ENCODE measurements at places on chromosomes 12 and 14.

DNA sequence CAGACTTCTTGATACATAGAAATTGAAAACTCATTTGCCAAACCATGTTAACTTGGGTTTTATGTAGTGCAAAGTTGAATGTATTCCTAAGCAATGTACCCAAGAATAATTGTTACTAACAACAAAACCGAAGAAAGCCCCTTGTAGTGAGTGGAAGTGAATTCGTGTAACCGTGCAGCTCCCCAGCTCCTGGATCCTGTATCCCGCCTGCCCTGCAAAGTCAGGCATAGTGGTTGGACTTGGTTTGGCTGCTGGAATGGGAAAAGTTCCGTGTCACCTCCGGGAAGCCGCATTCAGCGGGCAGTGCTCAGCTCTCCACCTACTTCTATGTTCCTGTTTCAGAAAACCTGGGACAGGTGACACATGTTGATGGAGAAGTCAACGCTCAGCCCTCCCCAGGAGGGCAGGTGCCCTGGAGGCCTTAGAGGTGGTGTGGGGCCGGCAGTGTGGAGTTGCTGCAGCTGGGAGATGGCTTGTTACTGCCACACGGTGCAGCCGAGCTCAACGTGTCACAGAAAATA lies 29.2 kb upstream of the C14orf180 start:
- no peak for DNase-seq

- no peak for DNase-seq
Measured at GRCh38 chr12:41293011-41293410, 104.9 kb downstream of the PDZRN4 start.

DNA sequence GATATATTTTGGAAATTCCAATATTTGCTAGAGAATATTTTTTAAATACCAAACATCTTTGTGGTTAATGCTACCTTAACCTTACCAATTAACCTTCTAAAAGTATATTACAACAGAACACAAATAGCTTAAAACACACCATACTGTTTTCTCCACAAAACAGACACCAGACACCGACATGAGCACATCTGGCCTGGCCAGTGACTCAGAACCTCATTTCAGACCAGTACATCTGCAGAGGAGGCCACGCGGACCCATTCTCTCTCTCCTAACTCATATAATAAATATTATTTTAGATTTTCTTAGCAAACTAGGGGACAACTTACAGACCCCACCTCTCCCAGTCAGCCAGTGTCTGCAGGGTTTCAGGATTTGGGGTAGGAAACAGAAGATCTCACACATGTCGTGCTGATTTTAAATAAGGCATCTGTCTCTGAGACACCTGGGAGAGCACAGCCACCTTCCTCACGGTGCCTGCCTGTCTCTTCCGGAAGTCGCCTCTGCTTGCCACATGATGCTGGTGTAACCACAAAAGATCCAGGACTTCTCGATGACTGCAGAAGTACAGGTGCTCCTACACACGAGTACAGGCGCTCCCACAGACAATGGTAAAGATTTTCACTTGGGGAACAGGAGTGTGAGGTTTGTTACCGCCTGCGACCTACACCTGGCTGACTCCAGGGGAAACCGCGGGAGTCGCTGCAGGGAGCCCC lies 9.7 kb upstream of the ANKLE2 start:
- no peak for DNase-seq

GRCh38 chr14:104928391-104929133 lies 3.9 kb downstream of the PLD4 start:
- no peak for DNase-seq

- no peak for DNase-seq
Measured at GRCh38 chr14:66375046-66375964, 110.9 kb upstream of the CCDC196 start.

GRCh38 chr12:55742719-55743405 lies at the start of gene GDF11:
Gene GDF11 (plus strand): TSS chr12:55743122. CDS start chr12:55743317, 195 bp downstream.
- DNase-seq, result peak; percentile 73

GRCh38 chr12:110948041-110948440 lies 27.7 kb upstream of the MYL2 start:
- DNase-seq, result no peak

- no peak for DNase-seq
Measured at GRCh38 chr14:68639758-68640574, 152.9 kb downstream of the ZFP36L1 start.

- no peak for DNase-seq
Measured at GRCh38 chr12:1469070-1469469, 125.3 kb downstream of the FBXL14 start.

DNA sequence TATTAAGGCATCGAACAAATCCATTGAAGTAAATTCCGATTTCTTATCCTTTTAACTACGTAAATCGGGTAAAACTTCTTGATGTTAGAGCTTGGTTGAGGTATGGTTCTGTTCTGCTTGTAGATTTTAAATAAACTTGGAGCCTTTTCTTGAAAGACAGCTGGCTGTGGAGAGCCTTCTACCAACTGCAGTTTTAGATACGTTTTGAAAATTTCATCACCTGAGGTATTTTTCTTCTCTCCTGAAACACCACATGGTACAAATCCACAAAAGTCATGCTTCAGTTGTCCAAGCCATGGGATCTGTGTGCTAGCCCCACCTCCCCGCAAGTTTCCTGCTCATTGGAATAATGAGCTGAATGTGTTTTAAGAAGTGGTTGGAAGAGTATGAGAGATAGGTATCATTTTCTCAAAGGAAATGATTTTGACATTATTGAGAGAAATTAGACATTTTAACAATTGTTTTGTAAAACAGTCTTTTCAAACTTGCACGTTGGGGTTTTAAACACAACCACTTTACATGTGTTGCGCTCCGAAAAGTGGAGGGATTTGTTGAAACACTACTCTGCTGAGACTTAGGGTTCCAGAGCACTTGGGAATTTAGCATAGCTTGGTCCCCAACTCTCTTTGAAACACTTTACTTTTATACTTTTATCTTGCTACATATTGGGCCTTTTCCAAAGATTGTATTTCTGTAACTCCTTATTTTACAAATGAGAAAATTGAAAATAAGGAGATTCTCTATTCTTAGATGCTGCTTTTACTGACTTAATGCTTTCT lies 1.4 kb downstream of the PPM1A start:
- no peak for DNase-seq

- no peak for DNase-seq
Measured at GRCh38 chr12:47797441-47797840, 22.3 kb downstream of the HDAC7 start.

DNA sequence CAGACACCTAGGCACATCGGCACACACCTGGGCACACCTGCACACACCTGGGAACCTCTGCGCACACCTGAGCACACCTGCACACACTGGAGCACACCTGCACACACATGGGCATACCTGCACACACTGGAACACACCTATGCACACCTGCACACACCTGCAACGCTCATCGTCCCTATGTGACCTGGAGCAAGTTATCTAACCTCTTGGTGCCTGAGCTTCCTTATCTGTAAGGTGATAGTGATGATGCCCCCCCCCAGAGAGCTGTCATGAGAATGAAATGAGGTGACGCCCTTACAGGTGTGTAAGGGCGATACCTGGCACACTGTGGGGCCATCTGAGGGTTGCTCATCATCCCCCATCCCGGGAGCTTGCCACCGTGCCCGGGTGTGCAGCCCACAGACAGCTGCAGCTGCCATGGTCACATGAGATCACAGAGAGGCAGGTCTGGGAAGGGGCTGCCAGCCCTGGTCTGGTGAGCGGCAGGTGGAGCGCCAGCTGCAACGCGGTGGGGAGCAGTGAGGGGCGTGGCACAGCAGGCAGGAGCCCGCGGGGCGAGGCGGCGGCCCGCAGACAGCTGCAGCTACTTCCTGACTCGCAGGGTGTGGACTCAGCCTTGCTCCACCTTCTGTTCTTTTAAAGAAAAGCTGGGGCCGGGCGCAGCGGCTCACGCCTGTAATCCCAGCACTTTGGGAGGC lies 59.9 kb upstream of the FBRSL1 start:
- DNase-seq, result no peak

DNA sequence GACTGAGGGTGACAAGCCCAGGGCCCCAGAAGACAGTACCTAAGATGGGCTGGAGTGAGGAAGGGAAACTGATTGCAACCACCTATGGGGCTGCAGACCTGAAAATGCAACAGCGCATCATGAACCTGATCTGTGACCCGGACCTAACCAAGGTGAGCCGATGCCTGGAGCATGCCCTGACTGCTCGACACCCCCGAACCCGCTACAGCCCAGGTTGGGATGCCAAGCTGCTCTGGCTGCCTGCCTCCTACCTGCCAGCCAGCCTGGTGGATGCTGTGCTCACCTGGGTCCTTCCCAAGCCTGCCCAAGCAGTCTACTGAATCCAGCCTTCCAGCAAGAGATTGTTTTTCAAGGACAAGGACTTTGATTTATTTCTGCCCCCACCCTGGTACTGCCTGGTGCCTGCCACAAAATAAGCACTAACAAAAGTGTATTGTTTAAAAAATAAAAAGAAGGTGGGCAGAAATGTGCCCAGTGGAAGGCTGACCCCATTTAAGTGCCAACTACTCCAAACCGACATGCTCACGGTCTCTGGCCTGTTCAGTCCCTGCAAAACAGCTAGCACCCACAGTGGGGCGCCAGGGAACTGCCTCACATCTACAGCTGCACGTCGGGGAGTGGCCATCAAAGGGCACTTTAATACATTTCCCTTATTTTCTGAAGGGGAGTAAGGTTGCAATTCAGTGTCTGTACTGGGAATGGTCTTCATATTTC lies 4.2 kb downstream of the RDH5 start:
- DNase-seq, result peak; percentile 77

DNA sequence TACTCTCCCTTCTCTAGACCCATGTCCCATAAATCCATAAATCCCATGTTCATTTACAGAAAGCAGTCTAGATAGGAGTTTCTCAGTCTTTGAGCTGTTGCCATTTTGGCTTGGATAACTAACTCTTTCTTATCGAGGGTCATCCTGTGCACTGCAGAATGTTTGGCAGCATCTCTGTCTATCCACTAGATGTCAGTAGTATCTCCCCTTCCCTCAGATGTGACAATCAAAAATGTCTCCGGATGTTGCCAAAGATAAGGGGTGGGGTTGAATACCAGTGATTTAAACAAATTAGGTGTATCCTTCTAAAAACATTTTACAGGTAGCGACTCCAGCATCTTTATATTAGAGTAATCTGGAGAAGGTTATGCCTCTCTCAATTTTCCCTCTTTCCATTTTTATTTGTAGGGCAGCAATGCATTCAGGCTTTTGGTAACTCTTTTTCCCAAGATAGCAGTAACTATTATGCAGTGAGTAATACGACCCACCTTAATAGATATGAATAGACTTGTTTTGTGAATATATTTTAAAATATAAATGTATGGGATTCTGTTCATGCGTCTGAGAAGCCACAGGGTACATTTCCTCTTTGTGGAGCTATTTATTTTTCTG lies 100.7 kb downstream of the LRRK2 start:
- DNase-seq, result peak; percentile 4

GRCh38 chr14:20356422-20356821 lies 13.0 kb downstream of the PARP2 start:
- DNase-seq, result no peak

- DNase-seq, result no peak
Measured at GRCh38 chr12:104478396-104479122, 21.8 kb downstream of the CHST11 start.

DNA sequence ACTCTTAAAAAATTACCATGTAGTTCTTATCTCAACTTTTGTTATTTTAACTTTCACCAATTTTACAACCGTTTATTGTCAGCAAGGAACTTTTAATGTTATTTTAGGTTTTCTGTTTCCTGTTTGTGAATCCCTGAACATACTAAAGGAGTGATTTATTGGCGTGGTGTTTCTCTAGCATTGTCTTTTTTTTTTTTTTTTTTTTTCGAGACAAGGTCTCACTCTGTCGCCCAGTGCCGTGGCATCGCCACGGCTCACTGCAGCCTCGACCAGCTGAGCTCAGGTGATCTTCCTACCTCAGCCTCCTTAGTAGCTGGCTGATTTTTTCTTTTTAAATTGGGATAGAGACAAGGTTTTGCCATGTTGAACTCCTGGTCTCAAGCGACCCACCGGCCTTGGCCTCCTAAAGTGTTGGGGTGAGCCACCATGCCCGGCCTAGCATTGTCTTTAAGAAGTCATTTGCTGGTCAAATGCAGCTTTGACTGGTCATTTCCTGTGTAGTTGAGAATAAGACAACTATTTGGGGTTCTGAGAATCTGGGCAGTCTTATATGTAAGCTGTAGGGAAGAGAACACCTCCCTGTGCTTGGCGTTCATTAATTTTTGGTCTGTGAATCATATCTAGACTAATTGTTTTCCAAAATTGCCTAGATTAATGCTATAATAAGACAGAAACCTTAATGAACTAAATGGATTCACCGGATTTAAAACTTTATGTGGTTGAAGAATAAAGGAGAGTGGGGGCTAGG lies 2.1 kb downstream of the WASHC4 start:
- no peak for DNase-seq

- no peak for DNase-seq
Measured at GRCh38 chr12:24795699-24796347, 153.1 kb downstream of the BCAT1 start.

DNA sequence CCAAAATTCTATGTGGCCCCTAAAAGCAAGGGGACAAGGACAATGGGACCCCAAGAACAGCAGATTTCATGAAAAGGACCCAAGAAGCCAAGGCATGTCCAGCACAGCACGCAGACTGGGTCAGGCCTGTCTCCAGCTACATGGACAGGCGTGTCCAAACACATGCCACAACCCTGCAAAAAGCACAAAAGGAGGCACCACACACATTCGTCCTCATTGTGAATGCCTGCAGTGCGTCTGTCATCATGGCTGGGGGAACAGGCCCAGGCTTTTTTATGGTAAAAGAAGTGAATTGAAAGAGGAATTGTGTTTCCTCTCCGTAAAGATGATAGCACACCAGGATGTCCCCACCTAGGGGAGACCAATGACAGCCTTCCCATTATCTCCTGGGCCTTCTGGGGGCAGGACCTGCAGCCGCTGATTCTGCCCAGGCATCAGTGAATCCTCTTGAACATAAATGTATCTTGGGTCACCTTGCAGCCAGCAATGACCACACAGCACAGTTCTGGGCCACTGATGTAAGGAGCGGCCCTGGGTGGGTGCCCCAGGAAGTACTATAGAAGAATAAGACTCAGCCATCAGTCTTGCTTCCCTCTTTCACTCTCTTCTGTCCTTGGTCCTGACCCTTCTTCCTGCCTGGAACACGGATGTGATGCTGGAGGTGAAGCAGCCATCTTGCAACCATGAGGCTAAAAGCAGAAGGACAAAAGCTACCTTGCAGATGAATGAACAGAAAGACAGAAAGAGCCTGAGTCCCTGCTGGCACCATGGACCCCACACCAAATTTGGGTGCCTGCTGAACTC lies 29.8 kb upstream of the C14orf180 start:
- no peak for DNase-seq

- DNase-seq, result no peak
Measured at GRCh38 chr12:26116829-26117715, 7.8 kb downstream of the BHLHE41 start.

Measured in fibroblast of gingiva (primary cell).